ENCODE measurements at places on chromosomes 1 and 21.

DNA sequence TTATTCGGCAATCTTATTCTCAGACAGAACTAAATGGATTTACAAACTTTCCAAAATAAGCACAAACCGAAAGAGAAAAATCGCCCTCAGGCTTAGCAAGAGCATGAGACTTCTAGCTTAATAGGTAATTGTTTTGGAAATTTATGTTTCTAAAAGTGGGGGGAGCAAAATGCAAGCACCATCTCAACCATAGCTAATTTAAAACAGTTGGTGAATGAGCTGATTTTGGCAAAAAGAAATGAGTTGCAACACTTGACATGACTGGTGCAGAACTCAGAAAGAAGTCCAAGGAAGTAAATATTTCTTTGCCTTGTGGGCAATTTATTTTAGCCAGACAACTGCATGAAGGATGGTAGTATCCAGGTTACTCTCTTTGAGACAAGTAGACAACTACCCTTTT lies 71.5 kb upstream of the PTGFR start:
- no peak for DNase-seq

DNA sequence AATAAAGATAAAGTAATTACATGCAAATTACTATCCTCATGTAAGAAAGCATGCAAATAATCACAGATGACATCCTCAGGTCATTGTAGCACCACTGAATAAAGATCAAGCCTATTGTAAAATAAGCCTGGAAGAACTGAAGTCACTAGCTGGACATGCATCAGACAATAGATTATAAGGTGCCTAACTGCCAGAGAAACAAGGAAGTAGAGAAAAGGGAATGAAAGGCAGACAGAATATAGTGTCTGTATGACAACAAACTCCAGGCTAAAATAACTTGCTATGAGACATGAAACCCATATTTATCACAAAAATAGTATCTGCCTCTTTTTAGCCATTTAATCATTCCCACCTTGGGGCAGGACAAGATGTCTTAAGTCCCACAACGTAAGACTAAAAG lies 108.7 kb downstream of the ENAH start:
- DNase-seq: no peak

DNA sequence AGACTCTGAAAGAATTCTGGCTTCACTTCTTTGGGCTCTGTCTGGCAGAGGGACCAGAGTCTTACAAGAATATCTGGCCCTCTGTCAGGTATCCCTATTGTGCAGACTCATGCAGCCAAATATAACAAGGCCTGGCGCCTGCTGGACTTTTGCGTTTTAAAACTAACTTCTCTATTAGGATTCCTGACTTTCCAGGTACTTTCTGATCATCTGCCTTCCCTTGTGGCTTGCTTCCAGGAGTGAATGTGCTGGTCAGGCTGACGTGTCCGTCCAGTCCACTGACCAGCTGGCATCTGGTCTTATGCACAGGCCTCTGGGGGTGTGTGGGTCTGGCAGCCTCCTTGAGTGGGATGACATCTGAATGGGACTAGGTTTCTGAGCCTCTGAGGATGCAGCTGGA lies 8.6 kb upstream of the RAB29 start:
- DNase-seq: no peak

DNA sequence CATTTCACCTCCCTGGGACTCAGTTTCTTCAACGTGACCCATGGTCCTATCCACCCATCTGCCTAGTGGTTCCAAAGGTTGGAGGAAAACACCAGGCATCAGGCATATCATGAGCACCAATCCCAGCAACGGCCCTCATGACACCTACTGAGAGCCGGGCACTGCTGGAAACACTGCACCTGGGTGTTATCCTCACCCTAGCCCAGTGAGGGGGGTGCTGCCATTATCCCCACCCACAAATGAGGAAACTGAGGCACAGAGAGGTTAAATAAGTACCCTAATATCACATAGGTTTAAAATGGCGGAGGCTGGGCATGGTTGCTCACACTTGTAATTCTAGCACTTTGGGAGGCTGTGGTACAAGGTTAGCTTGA lies 206.9 kb downstream of the MATN1 start:
- DNase-seq: no peak

DNA sequence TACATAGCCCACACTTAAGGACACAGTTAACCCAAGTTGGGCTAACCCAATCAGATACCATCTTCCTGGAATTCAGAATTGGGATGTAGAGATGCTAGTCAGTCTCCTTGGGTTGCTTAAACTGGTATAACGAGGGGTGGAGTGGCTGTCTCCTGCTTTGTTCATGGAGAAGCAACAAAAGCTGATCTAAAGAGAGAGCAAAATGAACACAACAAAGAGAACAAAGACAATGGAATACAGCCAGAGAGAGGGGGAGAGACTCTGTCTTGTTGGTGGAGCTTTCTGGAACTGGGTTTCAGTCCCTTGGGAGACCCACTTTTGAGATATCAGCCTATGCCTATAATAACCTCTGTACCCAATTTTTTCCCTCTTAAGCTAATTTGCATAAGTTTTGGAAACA lies 138.1 kb downstream of the ATG4C start:
- DNase-seq: no peak

GRCh38 chr1:154842635-154843034 lies 27.4 kb downstream of the KCNN3 start:
- no peak for DNase-seq

DNA sequence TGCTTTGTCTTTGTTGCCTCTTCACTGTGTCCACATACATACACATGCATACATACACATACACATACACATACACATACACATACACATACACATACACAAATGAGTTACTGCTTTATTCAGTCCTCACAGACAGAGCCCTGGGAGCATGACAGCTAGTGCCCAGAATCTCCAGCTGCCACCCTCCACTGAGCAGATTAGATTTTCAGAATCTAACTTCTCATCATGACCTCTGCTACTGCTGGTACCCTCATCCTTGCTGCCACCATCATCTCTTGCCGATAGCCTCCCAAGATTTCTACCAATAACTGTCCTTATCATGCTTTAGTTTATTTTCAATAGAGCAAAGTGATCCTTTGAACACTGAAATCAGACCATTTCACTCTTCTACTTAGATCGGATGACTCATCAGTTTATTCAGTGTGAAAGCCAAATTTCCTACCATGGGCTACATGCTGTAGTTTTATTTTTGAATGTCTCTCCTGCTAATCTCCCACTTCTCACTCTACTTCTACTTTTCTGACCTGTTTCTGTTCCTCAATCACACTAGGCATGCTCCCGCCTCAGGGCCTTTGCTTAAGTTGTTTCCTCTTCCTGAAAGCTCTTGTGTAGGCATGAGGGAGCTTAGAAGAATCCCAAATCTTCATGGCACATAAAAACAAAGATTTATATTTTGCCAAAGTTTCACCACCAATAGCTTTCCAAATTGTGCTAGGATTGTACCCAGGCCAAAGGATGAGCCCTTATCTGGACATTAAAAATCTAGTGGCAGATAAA lies 43.0 kb downstream of the ATP6V1G3 start:
- no peak for DNase-seq

- no peak for DNase-seq
These were observed 142.4 kb downstream of the AK5 start for GRCh38 chr1:77424236-77424635.

- DNase-seq: no peak
These were observed 29.7 kb upstream of the RNF2 start for GRCh38 chr1:185015631-185016030.

DNA sequence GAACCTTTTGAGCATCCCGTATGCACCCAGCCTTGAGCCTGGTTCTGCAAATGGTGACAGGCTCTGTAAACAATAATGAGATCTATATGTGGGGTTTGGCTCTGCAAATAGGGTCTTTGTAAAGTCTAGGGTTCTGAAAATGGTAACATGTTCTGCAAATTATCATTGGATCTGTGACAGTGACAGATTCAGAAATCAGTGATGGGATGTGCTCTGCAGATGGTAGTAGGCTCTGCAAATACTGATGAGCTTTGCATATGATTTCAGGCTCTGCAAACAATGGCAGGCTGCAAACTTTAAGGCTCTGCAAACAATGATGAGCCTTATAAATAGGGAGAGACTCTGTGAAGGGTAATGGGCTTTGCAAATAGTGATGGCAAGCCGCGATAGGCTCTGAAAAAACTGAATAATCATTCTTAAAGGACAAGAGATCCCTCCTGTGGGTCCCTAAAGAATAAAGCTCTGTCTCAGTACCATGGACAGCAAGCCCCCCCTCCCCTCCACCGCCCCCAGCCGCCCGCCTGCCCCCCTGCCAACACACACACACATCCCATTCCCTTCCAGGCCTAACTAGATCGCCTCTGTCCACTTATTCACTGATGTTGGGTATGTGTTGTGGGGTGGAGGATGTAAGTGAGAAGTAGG lies 17.7 kb upstream of the DMBX1 start:
- no peak for DNase-seq

DNA sequence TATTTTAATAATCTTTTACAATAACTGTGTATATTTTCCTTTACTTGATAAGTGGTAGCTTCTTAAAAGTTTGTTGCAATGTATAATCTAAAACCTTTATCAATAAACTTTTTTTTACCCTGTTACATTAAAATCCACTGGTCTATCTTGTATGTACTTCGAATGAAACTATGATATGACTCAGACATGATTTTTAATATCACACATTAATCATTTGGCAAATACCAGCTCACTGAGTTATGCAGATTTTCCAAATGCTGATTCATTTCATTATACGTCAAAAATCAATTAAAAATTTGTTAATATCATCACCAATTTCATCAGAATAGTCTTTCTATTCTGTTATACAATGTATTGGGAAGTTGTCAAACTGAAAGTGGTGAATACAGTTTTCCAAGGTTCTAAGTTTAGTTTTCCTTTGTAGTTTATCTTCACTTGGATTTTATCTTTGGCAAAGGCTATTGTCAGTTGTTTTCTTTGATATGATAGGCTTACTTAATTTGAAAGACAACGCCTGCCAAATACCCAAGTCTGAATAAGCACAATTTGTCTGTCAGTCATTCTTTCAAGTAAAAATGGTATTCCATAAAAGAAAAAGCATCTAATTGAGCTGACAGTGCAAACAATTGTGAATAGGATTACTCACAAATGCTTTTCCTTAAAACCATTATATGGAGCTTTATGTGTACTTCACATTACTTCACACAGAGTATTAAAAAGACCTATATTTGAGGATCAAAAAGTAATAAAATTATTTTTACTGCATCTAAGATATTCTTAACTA lies 127.0 kb downstream of the NME7 start:
- no peak for DNase-seq

DNA sequence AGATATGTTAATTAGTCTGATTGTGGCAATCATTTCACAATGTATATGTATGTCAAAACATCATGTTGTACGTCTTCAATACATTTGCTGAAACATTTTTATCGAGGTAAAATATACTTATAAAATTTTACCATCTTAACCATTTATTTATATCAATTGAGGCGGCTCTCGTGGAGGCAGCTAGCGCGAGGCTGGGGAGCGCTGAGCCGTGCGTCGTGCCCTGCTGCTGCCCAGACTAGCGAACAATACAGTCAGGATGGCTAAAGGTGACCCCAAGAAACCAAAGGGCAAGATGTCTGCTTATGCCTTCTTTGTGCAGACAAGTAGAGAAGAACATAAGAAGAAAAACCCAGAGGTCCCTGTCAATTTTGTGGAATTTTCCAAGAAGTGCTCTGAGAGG lies 202.5 kb upstream of the PBX1 start:
- no peak for DNase-seq

DNA sequence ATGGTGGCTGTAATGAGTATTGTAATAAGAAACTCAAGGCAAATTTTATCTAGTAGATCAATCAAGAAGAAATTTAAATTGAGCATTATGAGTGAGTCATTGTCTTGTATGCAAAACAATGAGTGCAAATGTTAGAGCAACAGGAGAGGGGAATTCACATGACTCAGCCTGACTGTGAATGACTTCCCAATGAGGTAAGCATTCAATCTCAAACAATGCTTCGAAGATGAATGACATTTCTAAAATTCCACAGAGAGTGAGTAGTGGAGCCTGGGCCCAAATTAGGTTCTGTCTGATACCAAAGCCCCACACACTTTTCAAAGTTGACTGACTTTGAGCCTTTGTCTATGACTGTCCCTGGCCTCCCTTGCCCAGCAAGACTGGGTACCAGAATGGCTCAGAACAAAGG lies 738.0 kb downstream of the PTPRU start:
- DNase-seq: no peak

DNA sequence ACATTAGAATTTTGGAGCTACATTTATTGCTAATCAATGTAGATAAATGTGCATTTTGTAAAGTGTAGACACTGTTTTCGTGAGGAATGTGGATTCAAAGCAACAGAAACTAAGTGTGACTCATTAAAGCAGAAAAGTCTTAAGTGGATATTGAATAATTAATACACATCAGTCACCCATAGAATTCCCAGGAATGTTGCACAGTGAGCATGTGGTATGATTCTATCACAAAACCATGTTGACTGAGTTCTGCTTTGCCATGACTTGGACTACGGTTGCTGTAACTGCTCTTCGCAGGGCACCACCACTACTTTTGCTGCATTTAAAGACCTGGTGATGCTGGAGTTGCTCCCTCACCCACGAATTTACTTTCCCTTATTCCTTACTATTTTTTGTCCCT lies 471.8 kb downstream of the KCNT2 start:
- no peak for DNase-seq

- no peak for DNase-seq
These were observed 2.0 kb downstream of the OPRD1 start for GRCh38 chr1:28813931-28814465.

DNA sequence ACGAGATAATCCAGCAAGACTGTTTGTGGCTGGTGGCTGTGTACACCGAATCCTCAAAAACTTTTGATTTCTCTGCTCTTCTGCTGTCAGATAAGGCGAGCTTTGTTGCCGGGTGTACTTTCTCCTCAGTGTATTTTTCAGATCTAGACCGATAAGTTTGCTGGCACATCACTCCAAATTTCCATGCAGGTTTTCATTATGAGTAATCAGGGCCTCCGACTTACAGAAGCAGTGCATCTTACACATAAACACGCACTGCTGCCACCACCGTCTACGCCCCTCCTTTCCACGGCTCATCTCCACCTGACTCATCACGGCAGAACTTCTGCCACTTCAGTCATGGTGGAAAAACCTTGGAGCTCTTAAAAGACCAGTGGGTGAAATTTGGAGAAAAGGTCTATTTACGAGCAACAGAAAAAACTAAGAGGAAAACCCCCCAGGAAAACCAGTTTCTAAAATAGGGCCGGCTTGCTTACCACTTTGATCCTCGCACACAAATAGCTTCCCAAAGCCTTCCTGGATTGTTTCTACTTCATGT lies 7.7 kb downstream of the ZBTB21 start:
- DNase-seq: no peak
